Muscle of arm (tissue), 14 donors: ENCODE measurements at places on chromosomes 13 and 19.

- no peak for DNase-seq
These were observed 107.7 kb downstream of the PTPRS start for GRCh38 chr19:5232798-5233505.

GRCh38 chr13:28273919-28274318 lies 135.6 kb downstream of the PAN3 start:
- no peak for DNase-seq

DNA sequence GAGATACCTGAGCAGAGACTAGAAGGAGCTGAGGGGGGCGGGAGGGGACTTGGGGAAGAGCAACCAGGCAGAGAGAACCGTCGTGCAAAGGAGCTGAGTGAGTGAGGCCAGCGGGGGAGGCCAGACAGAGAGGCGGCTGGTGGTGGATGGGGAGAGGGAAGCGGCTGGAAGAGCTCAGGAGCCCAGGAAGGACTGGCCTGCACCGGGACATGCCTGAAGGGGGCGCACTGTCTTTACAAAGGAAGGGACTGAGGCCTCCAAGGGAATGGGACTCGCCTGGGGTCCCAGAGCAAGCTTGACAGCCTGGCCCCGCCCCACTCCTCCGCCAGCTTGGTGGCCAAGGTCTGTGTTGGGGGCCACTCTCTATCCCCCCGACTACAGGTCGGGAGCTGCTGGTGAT lies 14.9 kb downstream of the ONECUT3 start:
- DNase-seq = no peak

DNA sequence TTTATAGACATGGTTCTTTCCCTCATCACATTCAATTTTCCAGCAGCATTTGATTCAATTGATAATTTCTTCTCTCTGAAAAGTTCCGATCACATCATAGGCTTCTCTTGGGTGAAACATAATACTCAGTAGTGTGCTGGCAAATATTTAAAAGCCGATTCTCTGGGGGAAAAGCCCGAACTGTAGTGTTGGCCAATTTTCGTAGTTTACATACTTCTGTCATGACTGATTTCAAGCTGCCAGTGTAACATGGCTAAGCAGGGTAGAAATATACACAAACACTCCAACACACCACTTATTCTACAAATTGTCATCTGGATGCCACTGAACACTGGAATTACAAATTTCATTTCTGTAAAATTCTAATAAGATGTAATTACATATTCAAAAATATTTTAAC lies 56.1 kb upstream of the FREM2 start:
- DNase-seq = no peak

DNA sequence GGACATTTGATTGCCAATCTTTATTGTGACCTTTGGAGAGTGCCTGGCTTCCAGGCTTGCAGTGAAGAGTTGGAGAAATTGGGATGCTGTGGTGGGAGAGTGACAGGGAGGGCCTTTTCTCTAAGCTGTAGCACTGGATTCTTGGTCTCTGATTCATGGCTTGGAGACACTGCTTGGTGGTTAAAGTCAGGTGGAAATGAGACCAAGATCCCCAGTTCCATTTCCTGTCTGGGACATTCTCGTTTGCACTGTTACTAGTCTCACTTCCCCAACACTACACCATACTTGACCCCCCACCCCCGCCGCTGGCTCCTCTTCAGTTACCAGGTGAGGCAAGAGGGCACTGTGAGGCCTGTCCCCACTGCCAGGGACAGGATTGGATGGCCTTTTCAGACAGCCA lies 2.9 kb downstream of the SUPT5H start:
- DNase-seq = no peak

GRCh38 chr13:47206111-47206510 lies 309.3 kb upstream of the HTR2A start:
- DNase-seq = peak; percentile 36

- no peak for DNase-seq
These were observed 5.3 kb downstream of the RNASEH2B start for GRCh38 chr13:50914848-50915247.

DNA sequence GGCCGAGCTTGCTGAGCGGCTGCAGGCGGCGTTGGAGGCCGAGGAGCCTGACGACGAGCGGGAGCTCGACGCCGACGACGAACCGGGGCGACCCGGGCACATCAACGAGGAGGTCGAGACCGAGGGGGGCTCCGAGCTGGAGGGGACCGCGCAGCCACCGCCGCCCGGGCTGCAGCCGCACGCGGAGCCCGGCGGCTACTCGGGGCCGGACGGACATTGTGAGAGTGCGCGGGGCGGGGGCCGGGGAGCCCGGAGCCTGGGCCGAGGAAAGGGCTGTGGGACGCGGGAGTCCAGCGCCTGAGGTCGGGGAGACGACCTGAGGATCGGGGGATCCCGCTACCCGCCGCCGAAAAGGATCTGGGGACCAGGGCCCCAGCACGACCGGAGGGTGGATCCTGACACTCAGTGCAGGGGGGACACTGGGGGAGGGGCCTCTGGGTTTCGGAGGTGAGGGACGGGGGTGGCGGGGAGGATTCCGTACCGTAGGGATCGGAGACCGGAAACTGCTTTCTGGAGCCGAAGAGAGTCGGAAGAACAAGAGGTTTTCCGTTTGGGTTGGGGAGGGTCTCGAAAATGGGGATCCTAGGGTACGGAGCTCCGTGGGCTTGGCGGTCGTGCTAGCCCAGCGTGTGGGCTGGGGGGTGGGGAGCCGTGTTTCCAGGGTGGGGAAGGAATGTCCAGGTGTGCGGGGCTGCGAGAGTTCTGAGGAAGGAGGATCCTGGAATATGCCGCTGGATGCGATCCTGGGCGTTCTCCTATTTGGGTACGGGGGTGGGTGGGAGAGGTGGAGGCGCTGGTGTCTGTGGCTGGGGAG lies 616 bp downstream of the HNRNPUL1 start:
- peak; percentile 54 for DNase-seq

DNA sequence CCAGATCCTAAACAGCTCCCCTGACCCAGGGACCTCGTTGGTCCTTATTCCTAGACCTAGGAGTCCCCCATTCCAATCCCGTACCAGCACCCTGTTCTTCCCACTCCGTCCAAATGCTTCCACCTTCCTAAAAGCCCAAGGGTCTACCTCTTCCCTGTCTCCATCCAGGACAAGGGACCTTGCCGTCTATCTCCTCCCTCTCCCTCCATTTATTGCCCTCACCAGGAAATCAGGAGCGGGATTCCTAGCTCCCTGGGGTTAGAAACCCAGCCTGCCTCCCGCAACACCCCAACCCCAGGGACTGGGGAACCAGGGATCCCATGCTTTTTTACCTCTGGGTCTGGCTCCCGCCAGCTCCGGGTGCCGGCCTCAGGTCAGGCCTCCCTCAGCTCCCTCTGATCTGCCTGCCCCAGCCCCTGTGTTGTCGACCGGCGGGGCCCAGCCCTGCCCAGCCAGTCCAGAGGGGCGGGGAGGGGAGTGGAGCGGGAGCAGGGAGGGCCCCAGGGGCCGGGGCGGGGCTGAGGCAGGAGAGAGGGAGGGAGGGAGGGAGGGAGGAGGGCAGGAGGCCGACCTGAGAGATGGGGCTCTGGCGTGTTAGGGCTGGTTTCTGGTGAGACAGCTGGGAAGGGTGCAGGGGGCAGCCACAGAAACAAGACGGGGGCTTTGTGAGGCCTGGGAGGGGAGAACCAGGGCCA lies at the start of gene B3GNT8:
B3GNT8 (minus strand) TSS at position 423 of the 695 bp plus-strand sequence. CDS start 596 bp downstream, outside the sequence.
- DNase-seq = peak; percentile 63
